ENCODE measurements at places on chromosomes 1 and 21.

DNA sequence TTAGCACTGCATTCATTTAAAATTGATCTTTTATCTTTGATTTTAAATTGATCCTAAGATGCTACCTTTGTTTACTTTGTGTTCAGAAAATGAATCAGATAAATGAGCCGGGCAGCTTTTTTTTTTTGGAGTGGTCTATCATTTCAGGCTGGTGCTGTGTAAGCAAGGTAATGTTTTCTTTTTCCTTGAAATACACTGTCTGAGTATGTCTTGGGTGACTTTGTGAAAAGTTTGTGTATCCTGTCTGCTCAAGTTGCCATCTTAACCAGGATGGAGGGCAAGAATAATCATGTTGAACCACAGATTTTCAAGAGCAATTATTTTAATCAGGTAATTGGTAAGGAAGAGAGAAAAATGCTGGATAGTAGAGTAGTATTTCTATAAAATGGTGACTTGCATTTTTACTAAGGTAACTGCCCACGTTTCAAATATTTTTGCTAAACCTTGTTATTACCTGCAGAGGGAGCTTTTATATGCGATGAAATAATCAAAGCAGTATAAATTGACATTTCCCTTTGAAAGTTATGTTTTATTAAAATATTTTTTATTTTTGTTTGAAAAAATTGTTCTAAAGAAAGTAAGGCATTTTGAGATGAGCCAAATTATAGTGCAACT, 11.1 kb downstream of the ADGRL2 start:
- DNase-seq, result no peak

DNA sequence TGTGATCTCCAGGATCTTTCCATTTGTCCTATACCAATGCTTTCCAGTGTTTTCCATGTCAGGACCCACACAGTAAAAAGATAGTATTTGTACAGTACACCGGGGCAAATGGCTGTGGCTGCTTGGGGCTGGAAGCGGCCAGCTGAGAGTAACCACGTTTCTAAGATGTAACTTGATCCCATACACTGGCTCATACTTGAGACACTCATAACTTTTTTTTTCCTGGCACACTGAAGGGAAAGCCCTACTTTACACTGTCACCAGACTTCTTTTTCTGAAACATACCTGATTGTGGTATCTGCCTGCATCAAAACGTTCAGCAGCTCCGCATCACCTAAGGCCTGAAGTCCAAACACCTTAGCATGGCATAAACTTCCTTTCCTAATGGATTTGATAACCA, 21.6 kb downstream of the VPS13D start:
- no peak for DNase-seq

- no peak for DNase-seq
These were observed 12.4 kb downstream of the UBXN11 start for GRCh38 chr1:26293911-26294463.

DNA sequence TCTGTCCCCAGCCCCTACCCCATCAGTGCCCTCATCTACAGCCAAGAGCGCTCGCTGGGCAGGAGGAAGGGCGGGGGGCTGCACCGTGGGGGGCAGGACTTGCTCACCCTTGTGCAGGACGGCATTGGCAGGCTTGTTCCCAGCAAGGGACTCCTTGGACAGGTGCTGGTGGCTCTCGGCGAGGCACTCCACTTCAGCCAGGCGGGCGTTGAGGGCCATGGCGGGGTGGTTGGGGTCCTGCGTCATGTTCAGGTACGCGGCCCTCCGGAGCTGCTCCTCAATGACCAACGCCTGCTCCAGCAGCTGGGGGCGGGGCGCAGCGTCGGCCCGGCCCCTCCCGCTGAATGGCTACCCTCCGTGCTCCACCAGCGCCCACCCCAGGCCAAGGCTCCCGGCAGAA, 64.0 kb downstream of the KCNAB2 start:
- DNase-seq, result no peak

- no peak for DNase-seq
These were observed 66.2 kb downstream of the FAAP20 start for GRCh38 chr1:2128189-2128901.

DNA sequence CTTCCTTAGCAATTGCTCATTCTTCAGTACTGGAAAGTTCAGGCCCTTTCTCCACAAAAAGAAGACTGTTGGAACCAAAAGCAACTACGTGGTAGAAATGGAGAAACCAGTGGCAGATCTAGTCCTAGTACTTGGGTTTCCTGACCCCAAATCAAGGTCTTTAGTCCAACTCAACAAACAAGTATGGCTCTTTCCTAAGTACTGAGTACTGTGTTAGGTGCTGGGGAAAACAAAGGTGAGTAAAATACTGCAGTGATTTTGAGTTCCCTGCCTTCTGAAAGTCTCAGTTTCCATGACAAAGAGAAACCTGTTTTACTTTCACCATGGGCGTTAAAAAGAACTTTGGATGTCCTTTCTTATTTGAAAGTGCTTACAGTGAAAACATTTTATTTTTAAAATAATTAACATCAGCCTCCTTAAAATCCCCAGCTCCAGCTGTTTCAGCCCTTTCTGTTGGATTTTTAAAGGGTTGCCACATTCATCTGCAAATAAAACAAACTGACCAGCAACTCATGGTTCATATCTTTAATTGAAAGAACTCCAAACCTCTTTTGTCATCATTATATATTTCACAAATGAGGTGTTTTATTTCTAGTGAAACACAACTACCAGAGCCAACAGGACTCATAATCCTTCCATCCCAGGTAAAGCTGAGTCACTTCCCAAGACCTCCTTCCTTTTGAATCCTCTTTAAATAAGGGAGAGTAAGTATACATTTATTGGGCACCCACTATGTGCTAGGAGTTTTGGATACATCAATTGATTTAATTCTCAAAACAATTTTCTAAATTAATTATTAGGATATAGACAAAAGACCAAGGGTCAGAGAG, 35.4 kb downstream of the PLPP3 start:
- DNase-seq, result no peak

- DNase-seq, result no peak
These were observed 749 bp upstream of the PEX11B start for GRCh38 chr1:145918992-145919939.

- no peak for DNase-seq
These were observed 3.8 kb upstream of the INKA2 start for GRCh38 chr1:111742938-111743549.

GRCh38 chr21:37292941-37293340, 25.8 kb upstream of the VPS26C start:
- no peak for DNase-seq

DNA sequence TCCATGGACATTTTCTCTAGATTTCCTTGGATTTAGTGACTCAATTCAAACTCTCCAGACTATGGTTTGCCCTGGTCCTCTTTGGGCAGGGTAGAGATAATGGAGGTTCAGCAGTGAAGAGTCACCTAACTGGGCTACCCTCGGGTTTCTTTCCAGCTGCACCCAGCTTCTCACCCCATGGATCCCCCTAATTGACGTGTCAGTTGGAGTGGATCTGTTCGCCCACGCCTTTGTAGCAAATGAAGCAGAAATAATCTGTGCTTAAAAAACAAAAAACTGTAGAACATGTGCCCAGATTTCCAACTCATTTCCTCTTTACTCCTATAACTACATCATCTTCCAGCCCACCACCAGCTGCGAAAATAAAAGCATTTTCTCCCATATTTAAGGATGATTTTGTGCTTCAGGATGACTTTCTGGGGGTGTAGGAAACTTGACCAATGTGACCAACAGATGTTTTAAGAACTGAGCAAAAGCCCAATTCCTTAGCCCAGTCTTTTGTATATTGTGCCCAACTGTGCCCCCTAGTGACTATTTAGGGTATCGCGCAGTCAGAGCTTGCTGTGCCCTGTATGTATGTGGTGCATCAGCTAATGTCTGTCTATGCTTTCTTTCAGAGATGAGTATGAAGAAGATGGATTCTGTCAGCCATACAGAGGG, 66.5 kb upstream of the UBE2U start:
- DNase-seq, result peak; percentile 88

- DNase-seq, result no peak
These were observed 133.4 kb downstream of the EDEM3 start for GRCh38 chr1:184621260-184621659.

DNA sequence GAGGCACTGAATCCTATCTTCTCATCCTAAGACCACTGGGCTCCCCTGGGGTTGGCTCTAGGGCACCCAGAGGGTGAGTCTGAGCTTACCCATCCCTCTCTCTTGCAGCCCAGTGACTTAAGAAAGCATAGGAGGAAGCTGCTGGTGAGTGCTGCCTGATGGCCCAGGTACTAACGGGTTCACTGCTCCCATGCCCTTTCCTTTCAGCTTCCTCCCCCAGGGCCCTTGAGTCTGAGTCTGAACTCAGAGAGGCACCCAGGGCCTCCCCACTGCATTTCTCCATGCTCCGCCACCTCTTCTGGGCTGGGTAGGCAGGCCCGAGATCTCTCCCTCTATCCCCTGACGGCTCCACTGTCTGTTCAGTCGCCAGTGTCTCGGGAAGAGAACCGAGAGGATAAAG, 29.7 kb downstream of the PPFIA4 start:
- no peak for DNase-seq

GRCh38 chr1:63795455-63795854, 21.6 kb downstream of the ROR1 start:
- no peak for DNase-seq

- DNase-seq, result no peak
These were observed 521.9 kb upstream of the PRMT6 start for GRCh38 chr1:106534612-106535011.

- DNase-seq, result no peak
These were observed 238.4 kb downstream of the GPR52 start for GRCh38 chr1:174686213-174686612.

DNA sequence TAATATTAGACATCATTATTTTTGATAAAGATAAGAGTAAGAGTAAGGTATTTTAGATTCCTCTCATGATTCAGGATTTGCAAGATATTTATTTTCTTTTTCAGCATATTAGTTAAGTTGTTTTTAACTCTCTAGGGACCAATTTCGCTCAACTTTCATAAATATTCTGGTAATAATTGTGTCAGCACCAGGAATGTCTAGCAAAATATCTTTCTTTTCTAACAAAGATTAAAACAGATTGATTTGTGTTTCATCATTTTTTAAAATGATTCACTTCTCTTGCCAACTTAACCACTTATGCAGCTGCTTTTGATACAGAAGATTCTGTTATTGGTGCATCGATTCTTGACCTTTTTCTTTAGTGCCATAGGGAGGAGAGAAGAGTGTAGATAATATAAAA, 172.8 kb upstream of the PTGFR start:
- DNase-seq, result no peak

GRCh38 chr1:36306902-36307456, 811 bp downstream of the SH3D21 start:
- DNase-seq, result peak; percentile 94

DNA sequence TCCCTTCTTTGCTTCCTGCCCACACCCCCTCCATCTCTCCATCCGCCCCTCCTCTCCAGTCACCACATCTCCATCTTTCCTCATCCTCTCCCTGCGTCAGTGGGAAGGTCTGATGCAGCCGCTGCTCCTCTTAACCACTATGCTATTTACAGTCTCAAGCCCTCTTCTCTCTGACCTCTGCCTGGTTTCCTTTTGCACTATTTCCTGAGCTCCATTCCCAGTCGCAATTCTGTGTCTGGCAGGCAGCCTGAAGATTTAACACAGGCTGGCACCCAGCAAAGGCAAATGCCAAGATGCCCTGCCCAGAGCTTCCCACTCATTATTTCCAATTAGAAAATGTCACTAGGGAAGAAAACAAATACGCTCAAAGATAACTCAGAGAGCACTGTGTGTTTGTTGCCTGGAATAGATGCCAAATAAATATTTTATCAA, 89.6 kb upstream of the LPGAT1 start:
- DNase-seq, result no peak
